Choroid plexus epithelial cell (primary cell): ENCODE measurements at places on chromosomes 1 and 21.

GRCh38 chr1:9776685-9777084 lies 47.1 kb downstream of the CLSTN1 start:
- no peak for DNase-seq

GRCh38 chr1:37143800-37144199 lies 109.5 kb upstream of the GRIK3 start:
- DNase-seq = no peak

DNA sequence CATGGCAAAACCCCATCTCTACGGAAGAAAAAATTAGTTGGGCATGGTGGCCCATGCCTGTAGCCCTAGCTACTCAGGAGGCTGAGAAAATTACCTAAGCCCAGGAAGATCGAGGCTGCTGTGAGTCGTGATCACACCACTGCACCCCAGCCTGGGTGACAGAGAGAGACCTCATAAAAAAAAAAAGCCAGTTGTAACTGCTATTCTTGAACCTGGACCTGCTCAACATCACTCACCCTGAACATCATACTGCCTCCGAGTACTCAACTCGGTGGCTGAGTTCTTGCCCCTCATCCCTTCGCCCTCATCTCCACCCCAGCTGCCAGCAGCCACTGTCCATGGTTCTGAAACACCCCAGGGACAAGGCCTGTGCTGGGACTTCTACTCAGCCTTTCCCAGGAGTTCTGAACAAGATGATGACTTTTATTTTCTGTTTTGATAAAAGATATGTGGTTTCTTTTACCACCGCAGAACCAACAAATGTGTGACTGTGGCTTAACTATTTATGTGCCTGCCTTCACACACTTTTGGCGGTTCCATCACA lies 5.4 kb upstream of the DISP3 start:
- peak; percentile 12 for DNase-seq

DNA sequence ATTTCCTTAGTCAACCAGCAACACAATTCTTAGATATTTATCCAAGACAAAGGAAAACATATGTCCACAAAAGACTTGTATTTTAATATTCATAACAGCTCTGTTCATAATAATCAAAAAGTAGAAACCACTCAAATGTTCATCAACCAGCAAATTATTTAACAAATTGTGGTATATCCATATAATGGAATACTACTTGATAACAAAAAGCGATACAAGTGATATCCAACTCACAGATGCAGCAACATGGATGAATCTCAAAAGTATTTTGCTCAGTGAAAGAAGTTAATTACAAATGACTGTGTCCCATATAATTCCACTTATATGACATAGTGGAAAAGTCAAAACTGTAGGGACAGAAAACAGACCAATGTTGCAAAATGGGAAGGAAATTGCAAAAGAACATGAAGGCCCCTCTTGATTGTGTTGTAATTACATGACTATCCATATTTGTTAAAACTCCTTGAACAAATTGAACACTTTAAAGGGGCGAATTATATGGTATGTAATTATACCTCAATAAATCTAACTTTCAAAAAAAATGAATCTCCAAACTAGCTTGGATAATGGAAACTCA lies 116.9 kb downstream of the EDEM3 start:
- no peak for DNase-seq

- no peak for DNase-seq
Measured at GRCh38 chr1:170150921-170151320, 5.2 kb downstream of the NTMT2 start.

DNA sequence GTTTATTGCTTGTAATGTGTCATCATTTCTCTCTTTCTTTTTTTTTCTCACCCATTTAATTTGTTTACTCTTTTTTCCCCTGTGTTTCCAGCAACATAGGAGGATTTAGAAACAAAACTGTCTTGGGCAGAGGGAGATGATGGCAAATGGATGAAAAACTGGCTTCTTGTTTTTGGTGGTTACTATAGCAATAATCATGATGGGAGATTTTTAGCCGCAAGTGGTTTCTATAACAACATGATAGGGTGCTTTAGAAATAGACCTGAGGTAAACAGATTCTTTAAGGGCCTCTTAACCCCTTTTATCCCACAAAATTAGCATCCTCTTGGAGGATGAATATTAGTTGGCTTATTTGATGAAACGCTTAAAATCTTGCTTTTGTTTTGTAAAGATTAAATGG lies 51.6 kb downstream of the CRB1 start:
- no peak for DNase-seq
